ENCODE measurements at places on chromosomes 1 and 21.

DNA sequence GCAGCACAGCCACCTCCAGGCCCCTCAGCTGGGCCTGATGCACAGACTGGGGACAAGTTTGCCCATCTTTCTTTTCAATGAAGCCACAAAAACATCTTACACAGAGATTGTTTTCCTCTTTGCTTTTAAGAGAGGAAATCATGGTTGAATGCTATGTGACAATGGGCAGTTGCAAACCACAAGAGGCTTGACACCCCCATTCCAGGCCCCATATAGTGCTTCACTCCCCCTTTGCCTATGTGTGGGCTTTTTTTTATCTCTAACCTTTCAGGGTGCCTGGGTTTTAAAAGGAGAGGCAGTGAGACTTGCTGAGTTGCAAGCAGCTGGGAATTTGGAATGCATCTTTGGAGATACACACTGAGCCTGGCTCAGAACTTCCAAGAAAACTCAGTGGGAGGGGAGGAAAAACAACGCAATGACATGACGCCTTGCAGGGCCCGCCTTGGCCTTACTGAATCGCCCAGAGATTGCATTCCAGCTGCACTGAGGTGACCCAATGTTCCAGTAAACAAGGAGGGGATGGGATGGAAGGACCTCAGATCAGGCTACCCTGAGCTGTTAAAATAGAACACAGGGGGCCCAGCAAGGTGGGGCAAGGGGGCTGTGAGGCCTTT is 145.2 kb upstream of the ZNF648 start:
- DNase-seq = no peak

DNA sequence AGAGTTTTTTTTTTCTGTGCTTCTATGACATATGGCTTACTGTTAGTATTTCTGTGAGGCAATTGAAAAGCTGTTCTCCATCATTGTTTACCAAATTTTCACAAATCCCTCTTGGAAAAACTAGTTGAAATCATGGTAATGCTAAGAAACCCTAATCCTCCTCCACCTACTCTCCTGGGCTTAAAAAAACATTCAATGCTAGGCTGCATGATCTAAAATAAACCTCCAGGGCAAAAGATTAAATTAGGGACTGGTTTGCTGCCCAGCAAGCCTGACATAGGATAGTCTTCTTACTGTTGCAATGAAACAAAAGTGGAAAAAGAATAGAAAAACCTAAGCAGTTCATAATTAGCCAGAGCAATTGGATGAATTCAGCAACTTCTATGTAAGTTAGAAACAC is 16.1 kb downstream of the C1orf52 start:
- DNase-seq = no peak

DNA sequence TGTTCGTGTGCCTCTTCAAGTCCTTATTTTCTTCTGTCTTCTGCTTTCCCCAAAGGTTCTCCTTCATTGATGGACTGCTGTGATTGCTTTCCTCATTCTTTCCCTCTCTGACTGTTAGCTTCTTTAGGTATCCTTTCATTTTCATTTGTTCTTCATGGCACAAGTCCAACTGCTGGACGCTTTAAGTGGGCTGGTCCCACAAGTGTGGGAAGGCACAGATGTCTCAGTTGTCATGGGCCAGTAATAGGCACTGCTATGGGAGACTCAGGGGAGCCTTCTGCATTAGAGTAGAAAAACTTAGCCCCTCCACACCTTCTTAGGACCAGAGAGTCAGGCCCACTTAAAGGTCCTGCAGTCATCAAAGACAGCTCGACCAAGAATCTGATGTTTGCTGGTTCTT is 122.3 kb upstream of the C1orf105 start:
- DNase-seq = no peak

GRCh38 chr1:5341471-5341870 is 650.8 kb downstream of the NPHP4 start:
- DNase-seq = no peak

DNA sequence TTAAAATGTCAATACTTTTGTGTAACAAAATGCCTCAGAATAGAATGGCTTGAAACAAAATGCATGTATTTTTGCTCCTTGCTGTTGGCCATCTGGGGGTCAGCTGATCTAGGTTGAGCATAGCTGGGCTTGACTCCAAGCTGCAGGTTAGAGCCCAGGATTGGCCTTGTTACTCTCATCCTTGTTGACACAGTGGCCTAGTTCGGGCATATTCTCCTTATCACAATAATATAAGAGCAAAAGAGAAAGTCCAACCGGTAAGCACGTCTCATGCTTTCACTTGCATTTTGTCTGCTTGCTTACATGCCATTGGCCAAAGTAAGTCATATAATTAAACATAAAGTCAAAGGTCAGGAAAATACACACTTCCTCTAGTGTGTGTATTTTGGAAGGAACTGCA is 456.2 kb downstream of the KCNT2 start:
- no peak for DNase-seq

- DNase-seq = no peak
These were observed 47.4 kb downstream of the PTPRC start for GRCh38 chr1:198686069-198686728.

DNA sequence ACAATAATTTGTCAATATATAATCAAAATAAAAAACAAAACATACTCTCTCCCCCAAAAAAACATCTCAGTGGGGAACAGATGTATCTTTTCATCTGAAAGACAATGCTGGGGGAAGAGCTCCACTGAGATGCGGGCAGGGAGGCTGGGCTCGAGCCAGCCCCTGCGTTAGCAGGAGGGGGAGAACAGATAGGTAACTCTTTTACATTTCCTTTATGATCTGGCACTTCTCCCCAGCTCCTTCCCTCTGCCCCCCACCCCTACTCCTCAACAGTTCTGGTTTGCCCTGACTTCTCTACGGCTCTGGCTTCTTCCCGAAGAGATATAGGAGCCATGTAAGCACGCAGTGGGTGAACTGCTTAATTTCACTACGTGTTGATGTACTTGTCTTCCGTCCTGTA is 12.4 kb downstream of the LEPR start:
- DNase-seq = no peak

Measured in stimulated activated CD4-positive, alpha-beta T cell treated with anti-CD3 and anti-CD28 coated beads, Interleukin-12 subunit alpha, Interleukin-12 subunit beta, amount 100 ng/mL, for 4 hours (primary cell).